Epithelial cell of proximal tubule (primary cell): ENCODE measurements at places on chromosomes 12 and 14.

- DNase-seq, result no peak
Measured at GRCh38 chr12:57983146-57983857, 41.9 kb downstream of the ATP23 start.

- DNase-seq, result no peak
Measured at GRCh38 chr12:49903700-49904423, at the start of gene FAIM2. Gene FAIM2, minus strand, starts transcription at chr12:49903900. Its CDS starts 108 bp downstream, at chr12:49903792.

GRCh38 chr12:51846911-51847642 lies 1.4 kb downstream of the FIGNL2 start:
- no peak for DNase-seq

DNA sequence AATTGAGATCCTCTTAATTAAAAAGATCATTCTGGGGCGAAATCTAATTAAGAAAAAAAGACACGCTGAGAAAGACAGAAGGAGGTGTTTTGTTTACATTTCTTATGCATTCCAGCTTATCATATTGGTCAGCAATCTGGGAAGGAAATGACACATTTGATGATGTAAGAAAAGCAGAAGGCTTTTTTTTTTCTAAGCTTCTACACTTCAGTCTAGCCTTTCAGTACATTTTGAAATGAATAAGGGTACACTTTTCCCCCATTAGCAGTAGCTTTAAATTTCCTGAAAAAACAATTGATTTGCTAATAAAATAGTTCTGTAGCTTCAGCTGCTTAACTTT lies 5.9 kb upstream of the GSC start:
- DNase-seq, result no peak

DNA sequence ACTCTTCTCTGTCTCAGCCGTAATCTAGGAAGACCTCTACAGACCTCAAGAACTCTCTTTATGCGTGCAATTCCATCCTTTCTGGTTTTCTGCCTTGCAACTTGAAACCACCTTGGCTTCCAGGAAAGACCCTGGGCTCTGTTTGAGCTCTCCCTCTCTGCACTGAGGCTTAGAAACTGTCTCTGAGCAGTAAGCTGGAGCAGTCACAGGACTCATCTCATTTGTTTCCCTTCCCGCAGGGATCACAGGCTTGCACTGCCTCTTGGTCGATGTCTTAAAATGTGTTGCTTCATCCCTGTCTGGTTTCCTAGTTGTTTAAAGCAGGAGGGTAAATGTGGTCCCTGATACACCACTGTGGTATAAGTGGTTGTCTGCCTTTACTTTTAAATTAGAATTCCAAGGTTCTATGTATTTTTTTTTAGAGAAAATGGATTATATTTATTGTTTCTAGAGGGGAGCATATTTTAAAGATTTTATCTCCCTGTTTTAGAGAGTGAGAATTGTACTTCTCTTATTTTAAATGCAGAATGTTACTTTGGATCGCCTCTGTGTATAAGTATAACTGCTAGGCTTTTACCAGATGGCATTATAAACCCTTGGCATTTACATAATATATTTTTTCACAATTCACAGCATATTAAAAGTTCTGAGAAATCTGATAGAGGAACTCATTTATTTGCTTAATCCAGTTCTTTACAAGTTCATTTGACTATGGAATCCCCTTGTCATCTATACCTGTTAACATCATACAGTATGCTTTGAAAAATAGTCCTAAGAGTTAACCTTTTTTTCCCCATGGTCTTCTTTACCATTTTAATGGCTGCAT lies 26.4 kb downstream of the EID3 start:
- no peak for DNase-seq

DNA sequence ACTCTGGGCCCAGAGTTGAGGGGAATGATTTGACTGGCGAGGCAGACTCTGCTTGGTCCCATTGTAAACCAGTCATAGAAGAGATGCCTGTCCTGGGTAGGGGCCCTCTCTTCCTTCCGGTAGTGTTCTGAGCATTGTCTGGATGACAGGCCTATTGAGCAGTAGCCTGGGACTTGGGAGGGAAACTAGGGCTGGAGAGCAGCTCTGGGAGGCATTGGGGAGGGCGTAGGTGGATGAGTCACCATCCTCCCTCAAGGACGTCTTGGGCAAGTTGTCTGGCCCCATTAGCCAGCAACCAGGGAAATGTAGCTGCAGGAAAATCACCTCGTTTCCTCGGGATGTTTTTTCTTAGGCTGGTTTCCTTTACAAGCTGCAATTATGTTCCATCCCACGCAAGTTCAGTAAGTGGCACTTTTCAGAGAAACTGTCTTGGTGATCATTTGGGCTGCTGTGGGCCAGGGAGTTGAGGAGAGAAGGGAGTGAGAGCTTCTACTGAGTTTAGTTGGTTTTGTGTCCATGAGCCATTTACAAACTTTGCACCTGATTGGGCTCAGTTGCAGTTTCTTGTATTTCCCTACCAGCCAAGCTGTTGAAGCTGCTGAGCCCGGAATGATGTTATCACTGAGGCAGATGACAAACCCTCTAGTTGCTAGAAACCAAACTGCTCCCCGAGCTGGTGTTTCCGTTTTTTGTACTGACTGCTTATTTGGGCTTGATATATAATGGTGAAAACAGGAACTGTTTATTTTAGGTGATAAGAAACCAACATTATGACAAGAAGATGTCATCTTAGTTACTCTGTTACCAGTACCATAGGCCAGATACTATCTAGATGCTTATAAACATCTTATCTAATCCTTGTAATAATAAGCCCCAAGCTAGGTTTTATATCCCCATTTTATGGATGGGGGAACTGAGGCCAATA lies 147.6 kb downstream of the CHST11 start:
- peak; percentile 83 for DNase-seq

DNA sequence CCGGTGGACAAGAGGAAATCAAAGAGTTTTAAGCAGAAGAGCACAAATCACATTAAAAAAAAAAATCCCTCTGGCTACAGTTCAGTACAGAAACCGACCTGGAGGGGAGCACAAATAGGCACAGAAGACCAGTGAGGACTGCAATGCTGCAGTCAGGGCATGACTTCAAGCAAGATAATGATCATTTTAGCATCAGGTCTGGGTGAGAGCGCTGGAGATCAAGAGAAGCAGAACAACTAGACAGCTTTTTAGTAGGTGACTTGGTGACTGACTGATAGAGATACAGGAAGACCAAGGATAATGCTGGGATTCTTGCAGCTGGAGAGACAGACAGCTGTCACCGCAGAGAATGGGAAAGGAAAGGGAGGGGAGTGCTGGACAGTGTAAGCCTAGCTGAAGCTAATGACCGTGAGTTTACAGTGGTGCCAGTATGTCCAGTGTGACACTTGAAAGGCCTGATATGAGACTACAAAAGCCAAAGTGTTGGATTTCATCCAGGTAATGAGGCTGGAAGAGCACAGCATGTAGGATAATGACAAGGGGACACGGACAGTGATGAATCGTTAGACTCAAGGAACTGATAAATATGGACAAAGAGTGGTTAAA lies 5.6 kb downstream of the NFYB start:
- DNase-seq, result no peak

DNA sequence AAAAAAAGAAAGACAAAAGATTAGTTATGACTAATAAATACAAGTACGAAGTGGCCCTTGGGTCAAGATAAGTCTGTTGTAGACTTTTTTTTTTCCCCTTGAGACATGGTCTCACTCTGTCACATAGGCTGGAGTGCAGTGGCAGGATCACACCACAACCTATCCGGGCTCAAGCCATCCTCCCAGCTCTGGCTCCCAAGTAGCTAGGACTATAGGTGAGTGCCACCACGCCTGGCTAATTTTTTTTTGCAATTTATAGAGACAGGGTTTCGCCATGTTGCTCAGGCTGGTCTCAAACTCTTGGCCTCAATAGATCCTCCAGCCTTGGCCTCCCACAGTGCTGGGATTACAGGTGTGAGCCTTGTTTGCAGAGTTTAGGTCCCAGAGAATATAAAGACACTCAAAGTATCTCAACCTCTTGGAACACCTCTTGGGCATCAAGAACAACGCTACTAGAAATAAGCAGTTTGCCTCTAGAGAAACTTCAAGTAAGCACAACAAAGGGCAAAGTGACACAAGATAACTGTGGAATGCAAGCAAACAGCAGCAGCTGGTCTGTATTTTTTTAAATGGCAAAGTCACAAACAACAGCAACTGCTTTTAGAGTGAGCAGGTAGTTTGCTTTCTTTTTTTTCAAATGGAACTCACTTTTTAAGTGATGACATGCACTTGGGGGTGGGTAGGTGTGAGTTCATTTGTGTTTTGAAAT lies 3.9 kb upstream of the MDM2 start:
- no peak for DNase-seq

DNA sequence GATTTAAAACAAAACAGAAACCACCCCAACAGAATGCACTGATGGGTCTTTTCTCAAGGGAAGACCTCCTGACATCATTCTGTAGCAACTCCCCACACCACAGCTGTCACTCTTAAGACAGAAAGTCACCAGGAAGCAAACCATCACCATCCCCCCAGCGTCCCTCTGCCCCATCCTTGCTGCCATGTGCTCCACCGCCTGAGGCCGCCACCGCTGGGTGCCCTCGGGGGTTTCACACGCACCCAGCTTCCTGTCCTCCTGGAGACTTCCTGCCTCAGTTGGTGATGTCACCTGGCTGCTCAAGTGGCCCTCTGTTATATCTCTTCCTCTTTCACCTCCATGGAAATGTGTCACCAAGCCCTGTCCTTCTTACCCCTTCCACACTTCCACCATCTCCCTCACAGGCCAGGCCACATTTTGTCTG lies 71.4 kb upstream of the GPR68 start:
- DNase-seq, result no peak

DNA sequence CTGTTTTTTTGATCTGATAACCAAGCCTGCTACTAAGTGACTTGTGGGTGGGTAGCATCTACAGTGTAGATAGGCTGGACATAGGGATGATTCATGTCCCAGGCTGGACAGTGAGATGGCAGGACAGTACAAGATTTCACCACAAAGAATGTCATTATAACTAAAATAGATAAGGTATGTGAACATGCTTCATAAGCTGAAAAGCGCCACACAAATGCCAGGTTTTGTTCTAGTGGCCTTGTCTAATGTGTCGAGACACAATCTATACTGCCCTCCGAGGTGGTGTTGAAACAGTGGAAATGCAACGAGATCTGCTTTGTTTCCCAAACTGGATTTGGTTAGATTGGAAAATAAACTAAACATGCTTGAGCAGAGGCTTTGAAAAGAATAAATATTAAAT lies 4.4 kb downstream of the LGALS3 start:
- no peak for DNase-seq

DNA sequence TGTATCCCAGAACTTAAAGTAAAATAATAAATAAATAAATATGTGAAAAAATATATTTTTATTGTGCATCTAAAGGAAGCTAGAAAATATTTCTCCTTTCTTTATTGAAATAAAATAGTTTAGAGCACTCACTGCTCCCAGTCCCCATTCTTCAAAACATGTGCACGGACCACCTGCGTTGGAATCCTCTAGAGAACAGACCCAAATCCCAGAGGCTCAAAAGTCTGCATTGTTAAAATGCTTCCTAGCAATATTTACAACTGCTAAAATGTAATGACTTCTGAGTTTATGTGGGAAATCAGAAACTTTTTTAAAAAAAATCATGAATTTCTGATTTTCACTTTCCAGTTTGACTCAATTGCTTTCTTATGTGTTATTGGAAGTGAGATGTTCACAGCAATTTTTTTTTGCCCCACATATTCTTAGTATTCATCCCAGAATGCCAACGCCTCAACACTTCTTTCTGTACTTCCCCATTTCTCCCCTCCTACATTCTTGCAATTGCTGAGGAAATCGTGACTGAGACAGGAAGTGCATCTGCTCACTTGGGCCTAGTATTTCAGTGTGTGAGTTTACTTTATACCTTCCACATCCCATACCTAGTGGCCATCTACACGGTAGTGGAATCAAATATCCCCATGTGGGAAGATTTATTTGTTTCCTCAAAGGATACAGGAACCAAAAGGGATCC lies 116.0 kb upstream of the FLRT2 start:
- no peak for DNase-seq

DNA sequence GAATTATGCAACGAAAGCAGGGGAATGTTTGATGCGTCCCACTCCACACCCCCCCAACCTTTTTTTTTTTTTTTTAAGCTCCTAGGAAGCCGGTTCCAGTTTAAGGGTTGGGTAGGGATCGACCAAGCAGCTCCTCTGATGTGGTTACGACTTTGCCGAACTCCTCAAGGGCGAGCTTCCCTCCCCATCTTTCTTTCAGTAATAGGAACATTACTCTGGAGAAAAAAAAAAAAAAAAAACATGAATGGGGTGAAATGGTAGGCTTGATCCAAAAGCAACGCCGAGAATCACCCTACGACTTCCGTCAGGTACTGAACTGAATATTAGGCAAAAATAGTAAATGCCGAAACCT lies 9.6 kb downstream of the BMP4 start:
- no peak for DNase-seq
